ENCODE measurements at places on chromosomes 16 and 17.

- no peak for DNase-seq
Observed at GRCh38 chr16:86044241-86044671, 145.3 kb downstream of the IRF8 start.

GRCh38 chr16:46975908-46976470 lies 2.5 kb upstream of the DNAJA2 start:
- DNase-seq = no peak

DNA sequence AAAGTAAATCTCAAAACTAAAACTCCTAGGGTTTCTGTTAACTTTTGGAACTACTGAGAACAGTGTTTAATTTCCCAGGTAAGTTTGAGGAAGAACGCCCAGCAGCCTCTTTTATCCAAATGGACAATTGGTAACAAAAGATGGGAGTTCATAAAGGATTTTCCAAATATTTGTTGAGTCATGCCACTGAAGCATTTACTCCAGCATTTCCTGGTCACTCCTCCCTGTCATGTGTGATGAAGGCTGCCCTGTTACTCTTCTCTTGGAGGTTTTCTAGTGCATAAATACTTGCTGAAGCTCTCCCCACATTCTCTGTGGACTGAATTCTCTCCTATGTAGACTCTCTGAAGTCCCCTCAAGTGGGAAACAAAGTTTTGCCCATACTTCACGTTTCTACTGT lies 16.5 kb downstream of the ZNF75A start:
- no peak for DNase-seq

DNA sequence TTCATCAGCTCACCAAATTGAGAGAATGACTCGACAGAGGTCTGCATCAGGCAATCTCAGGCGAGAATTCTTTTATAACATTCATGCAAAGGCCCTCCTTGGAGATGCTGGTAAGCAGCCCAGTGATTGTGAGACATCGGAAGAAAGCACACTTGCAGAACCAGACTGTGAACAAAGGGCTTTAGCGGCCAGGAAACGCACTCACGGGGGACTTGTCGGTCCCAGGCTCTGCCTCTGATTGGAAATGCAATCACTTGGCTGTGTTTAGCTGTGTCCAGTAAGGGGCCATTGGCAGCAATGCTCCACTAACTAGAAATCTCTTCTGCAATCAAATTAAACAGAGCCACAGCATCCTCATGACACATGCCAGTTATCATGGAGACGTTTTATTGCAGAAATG lies 226.7 kb upstream of the CDH13 start:
- no peak for DNase-seq

DNA sequence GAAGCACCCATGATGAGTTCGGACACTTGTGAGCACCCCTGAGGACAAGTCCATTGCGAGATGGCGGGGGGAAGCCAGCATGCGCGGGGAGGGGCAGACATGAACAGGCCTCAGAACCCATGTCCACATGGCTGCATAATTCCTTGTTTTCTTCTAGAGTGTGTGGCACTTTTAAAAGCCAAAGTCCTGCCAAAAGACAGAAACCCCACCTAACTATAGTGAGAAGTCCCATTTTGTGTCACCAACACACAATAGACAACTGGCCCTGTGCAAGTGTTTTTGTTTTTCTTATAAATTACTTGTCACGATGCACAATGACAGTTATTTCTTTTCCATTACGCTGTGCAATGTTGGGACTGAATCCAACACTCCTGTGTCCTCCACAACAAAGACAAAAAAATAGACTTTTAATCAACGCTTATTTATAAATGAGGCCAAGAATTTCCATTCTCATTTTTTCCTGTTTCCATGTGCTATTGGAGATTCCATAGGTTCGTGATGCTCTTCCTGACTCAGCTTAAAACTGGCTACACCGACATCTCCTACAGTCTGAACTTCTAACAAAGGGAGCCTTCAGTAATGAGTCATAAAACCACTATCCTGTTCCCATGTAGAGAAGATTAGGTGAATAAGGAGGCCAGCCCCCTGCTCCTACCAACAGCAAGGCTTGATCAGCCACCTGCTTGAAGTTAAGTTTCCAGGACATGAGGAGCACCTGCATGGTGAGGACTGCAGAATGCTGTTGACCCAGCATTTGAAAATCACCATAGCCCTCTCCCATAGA lies 98.9 kb downstream of the ZNF423 start:
- DNase-seq = no peak

DNA sequence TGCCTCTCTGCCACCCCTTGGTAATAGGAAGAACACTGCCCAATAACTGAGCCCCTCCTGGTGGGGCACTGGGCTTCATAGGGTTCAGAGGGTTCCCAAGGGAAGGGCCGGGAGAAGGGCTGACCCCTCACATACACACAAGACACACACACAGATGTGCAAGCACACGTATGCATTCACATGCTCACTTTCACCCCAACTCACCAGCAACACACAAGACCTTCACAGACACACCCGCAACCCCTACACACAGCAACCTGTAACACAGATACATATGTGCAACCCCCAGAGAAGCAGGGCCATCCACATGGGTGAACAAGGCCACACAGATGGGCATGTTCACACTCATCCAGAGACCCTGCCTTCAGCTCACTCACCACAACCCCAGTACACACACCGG lies 225.1 kb downstream of the ZNF423 start:
- no peak for DNase-seq

DNA sequence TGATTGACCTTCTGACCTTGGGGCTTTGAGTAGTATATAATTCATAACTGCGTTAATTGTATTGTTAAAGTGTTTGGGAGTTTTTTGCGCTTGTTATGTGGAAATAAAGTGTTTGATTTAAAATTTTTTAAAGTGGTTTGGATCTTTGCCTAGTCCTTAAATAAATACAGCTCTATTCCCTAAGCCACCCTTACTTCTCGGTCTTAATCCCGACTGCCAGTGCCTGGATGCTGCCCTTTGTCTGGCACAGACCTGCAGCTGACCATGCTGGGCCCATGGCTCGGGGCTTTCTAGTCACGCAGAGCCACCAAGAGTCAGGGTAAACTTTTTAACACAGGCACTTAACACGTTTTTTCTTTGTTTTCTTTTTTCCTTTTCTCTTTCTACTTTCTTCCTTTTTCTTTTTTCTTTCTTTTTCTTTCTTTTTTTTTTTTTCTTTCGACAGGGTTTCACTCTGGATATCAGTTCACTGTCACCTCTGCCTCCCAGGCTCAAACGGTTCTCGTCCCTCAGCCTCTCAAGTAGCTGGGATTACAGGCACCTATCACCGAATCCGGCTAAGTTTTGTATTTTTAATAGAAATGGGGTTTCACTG lies 19.6 kb upstream of the SLC5A11 start:
- DNase-seq = no peak

DNA sequence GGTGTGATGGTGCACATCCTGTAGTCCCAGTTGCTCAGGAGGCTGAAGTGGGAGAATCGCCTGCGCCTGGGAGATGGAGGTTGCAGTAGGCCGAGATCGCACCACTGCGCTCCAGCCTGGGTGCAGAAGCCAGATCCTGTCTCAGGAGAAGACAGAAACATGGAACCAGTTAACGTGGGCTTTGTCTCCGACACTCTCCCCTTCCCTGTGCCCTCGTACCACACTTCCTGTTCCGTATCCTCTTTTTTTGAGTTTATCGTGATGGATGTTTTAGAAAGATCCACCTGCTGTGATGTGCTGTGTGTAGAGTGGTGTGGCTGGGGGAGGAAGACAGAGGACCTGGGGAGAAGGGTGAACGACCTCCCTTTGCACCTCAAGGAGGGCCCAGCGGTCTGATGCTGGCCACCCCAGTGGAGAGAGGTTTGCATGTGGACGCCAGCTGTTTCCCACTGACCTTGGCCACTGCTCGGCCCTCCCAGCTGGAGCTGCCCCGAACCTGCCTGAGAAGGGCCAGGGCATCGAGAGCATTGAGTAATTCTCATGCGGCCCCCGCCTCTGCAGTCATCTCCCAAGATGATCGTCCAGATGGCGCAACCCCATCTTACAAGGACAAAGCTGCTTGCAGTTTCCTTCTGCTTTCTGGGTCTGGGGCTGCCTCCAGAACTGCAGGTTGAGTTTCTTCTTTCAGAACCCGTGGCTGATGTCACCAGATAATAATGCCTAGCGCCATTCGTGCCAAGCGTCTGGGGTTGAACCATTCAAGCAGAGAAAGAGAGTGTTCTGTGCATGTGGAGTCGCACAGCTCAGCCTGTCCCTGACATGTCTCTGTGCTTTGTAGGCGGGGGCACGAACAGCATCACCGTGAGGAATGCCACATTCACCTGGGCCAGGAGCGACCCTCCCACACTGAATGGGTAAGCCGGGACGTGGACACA lies 126.3 kb downstream of the ABCC1 start:
- DNase-seq = no peak

- DNase-seq = no peak
Observed at GRCh38 chr17:61757168-61757567, 106.2 kb downstream of the BRIP1 start.

- no peak for DNase-seq
Observed at GRCh38 chr16:19940195-19940594, 55.5 kb upstream of the GPRC5B start.

DNA sequence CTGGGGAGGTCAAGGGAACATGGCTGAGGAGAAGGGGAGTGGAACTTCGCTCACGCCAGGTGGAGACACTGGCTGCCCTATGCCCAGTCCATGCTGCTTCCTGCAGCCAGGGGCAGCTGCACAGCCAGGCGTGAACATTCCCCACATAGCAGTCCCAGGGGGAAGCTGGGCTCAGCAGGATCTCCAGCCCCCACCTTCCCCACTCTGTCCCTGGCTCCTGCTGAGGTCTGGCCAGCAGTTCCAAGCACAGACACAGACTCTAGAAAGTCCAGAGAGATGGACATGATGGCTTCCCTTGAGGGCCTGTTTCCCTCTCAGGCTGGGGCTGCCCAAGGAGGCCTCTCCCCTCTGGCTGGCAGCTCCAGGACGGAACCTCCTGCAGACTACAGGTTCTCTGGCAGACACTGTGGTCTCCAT lies 9.3 kb downstream of the JUP start:
- no peak for DNase-seq

GRCh38 chr17:57577751-57578607 lies 167.1 kb downstream of the CCDC182 start:
- DNase-seq = no peak

GRCh38 chr16:1613211-1613622 lies 1.1 kb downstream of the CRAMP1 start:
- no peak for DNase-seq

- no peak for DNase-seq
Observed at GRCh38 chr16:56679818-56680217, 2.5 kb upstream of the MT1X start.

DNA sequence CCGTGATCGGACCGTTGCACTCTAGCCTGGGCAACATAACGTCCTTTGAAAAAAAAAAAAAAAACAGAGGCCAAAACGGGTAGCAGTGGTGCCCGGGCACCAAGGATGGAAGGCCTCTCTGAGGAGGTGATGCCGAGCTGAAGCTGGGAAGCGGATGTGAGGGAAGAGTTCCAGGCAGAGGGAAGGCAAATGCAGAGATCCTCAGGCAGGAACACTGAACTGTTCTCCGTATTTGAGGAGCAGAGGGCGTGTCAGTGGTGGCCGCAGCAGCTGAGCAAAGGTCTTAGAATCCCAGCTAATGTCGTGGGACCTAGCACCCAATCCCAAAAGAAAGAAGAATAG lies 656 bp upstream of the KCTD13 start:
- DNase-seq = no peak

GRCh38 chr17:44903012-44903685 lies 3.9 kb upstream of the EFTUD2 start:
- no peak for DNase-seq

DNA sequence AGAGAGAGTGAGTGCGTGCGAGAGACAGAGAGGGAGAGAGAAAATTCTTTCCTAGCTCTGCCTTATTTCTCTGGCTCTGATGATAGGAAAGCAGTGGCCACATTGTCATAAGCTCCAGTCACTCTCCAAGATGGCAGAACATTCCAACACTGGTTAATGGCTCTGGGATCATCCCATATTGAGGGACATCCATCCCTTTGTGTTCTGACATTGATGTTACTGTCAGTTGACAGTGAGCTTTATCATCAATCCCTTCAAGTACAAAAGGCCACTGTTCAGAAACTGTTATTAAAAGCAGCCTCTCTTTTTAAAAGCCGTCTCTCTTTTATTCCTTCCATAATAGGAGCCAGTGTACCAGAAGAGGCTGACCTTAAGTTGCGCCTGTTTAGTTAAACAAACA lies 1084.9 kb upstream of the RBFOX1 start:
- DNase-seq = no peak

DNA sequence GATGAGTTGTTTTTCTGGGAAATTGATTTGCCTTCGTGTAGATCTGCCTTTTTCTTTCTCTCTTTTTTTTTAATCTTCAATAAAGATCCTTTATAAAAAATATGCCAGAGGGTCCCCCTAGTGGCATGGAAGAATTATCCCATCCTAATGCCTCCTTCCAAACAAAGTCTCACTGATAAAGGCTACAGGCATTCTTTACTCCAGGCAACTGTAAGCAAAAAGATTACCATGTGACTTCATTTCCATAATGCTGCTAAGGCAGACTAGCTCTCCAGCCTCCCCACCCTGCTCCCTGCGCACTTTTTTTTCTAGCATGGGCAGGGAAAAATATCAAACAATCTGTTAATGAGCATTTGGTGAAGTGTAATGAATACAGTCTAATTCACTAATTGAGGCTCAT lies 220.2 kb upstream of the CDH8 start:
- no peak for DNase-seq

DNA sequence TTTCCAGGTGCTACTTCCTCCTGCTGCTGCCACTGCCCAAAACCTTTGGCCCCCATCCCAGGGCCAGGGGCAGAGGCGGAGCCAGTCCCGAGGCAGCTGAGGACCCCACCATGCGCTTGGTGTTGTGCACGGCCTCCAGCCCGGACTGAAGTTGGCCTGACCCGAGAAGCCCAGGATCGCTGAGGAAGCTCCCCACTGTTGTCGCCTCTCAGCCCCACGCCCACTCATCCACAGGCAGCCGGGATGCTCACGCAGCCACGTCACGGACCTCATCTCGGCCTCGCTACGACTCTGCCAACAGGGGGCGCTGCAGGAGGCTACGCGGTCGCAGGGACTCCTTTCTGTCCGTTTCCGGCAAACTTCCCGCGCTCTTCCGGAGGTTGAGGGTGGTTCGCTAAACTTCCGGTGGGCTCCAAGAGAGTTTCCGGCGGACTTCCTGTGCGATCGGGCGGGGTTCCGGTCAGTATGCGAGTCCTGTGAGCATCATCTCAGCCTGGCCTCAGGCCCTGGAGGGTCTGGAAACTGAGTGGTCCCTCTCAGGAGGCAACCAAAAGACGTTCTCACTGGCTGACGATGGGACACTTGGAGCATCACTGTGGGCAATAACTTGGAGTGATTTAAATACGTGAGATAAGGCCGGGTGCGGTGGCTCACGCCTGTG lies 12.4 kb downstream of the ZG16B start:
- peak; percentile 77 for DNase-seq

Data from stimulated activated CD4-positive, alpha-beta T cell treated with anti-CD3 and anti-CD28 coated beads, TNF-alpha, amount 100 ng/mL, for 24 hours (primary cell).